ENCODE measurements at places on chromosomes 16 and 17. TPM values are rescaled to one million over a fixed set of nuclear protein-coding genes. Genes with fewer than 3 reads are reported as not detected.

Gene DPEP1
- not detected for total RNA-seq

Gene G6PC1
- total RNA-seq, result not detected

Gene KCNAB3
- total RNA-seq, result 7.7 TPM

Gene CYBC1
- total RNA-seq, result 308 TPM

Gene HIGD1B
- not detected for total RNA-seq

Gene TNP2
- total RNA-seq, result not detected

Gene SOX8
- 0.13 TPM for total RNA-seq

Gene NDEL1
- 64.0 TPM for total RNA-seq

Gene PABPN1L
- not detected for total RNA-seq

Gene PRCD
- not detected for total RNA-seq

Gene CCDC144A
- total RNA-seq, result 5.8 TPM

Gene GPR139
- total RNA-seq, result not detected

Gene CTRB2
- total RNA-seq, result not detected

Gene FAM222B
- 15.5 TPM for total RNA-seq

Gene CCL4
- 50.4 TPM for total RNA-seq
